ENCODE measurements at places on chromosomes 6 and 20.
A peak's percentile ranks its signal among the peaks of the same experiment; 100 is the strongest.

- DNase-seq, result no peak
These were observed 122.8 kb upstream of the BEND3 start for GRCh38 chr6:107237992-107238660.

DNA sequence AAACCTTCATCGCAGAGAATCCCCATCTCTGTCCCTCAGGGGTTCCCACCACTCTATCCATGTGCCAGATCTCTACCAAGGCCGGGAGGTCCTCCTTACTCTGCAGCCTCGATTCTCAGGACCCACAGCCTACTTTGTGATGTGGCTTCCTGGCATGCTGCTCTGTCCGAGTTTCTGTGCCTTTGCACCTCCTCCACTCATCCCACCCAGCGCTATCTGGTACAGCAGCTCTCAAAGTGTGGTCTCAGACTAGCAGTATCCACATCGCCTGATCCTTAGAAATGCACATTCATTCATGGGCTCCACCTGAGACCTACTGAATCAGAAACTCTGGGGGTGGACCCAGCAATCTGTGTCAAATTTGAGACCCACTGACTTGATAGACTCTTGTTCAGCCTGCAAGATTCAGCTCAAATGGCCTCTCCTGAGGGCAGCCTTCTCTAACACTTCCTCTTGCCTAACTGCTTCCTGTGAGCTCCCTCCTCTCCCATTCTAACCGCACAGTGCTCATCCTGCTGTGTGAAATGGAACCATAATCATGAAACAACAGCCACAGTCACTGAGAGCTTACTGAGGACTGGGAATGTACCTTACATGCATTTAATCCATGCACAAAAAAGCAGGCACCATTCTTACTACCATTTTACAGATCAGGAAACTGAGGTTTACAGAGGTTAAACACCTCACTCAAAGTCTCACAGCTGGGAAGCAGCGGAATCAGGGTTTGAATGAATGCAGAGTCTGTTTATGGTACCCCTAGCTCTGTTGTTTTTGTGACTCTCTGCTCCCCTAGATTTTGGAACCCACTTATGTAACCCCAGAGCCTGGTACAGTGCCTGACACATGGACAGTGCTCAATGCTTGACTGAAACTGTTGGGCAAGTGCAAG, 69.4 kb downstream of the JPH2 start:
- no peak for DNase-seq

DNA sequence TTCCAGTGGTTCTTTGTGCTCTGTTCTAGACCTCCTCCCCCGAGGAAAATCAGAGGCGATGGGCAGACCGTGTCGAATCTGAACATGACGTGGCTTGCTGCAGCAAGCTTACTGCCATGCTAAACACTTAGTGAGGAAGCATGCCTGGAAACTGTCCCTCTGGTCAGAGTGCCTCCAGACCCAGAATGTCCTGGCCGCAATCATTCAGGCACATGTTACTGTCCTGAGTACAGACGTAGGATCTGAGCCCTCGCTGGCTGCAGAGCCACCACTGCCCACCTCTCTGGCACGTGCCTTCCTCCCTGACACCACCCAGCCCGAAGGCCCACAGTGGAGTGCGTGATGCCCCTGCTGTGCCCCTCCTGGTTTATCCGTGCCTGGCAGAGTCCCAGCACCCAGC, 163.6 kb downstream of the SYNDIG1 start:
- no peak for DNase-seq

- DNase-seq, result no peak
These were observed 155.8 kb downstream of the TRDN start for GRCh38 chr6:123480986-123481385.

GRCh38 chr6:82525775-82526495, 162.3 kb downstream of the TPBG start:
- no peak for DNase-seq

DNA sequence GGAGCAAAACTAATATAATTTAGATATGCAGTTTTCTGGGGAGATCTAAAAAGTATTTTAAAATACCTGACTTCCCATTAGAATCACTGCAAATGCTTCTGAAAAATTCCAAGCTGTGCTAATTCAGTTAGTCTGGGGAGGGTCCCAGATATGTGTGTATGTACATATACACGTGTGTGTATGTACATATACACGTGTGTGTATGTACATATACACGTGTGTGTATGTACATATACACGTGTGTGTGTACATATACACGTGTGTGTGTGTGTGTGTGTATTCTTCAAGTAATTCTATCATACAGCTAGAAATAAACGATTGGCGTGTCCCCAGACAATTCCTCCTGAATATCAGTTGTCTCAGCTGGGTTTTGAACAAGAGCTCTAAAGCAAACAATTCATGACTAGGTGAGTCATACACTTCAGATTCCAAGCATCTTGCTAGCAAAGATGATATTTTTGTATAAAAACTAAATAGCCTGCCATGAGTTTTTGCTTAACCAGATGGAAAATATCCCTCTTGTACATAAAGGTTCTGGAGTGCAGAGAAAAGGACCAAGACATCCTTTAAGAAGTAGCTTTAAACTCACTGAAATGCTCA, 58.2 kb downstream of the SPACA1 start:
- no peak for DNase-seq

- DNase-seq, result no peak
These were observed 40.3 kb upstream of the PPP1R3G start for GRCh38 chr6:5044866-5045265.

DNA sequence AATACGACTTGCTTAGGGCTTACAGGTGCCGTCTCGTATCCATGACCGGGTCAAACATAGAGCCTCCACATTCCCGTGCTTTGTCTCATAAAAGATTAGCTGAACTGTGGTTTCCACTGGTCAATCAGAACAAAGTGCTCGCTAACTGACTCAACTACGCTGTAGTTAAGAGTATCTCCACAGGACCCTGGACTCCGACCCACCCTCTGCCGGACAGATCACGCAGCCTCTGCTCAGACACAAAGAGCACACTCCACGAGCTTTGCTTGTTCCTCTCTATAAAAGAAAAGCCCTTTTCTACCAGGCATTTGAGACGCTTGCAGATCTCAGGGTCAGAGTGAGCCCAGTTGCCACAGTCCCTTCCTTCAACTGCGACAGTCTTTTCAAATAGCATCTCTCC, 298.7 kb upstream of the CDH4 start:
- DNase-seq, result no peak

GRCh38 chr6:109034526-109034925, 60.1 kb downstream of the SESN1 start:
- no peak for DNase-seq

- peak; percentile 46 for DNase-seq
These were observed 280.3 kb downstream of the CDC5L start for GRCh38 chr6:44667668-44668390.
